Mucosa of descending colon (tissue), 3 donors: ENCODE measurements at places on chromosomes 1 and 21.
A peak's percentile ranks its signal among the peaks of the same experiment; 100 is the strongest.

GRCh38 chr1:16189921-16190621 lies 22.4 kb downstream of the ARHGEF19 start:
- DNase-seq: no peak

DNA sequence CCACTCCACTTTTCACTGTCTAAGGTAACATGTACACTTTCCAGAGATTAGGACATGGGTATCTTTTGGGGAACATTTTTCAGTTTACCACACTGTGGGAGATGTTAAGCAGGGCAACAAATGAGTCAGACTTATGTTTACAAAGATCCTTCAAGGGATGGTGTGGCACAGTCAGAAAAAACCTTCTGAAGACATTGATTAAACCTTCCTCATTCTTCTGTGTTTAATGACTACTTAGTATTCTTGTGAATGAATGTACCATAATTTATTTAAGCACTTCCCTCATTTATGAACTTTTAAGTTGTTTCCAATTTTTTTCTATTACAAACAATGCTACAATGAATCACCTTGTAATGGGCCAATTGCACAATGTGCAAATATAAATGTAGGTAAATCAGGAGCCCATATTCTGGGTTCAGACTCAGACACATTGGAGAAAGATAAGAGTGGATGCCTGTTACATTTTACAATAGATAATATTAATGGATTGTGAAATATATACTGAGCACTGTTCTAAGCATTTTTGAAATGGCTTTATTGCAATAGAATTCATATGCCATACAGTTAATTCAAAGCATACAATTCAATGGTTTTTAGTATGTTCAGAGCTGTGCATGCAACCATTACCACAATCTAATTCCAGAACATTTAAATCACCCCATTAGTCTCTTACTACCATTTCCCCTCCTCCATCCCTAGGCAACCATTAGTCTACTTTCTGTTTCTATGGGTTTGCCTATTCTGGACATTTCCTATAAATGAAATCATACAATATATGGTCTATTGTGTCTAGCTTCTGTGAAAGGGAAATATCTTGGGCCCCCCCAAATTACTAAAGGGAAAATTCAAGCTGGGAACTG lies 1.9 kb upstream of the SFT2D2 start:
- DNase-seq: no peak

- no peak for DNase-seq
These were observed 10.1 kb downstream of the YARS1 start for GRCh38 chr1:32806910-32807523.

DNA sequence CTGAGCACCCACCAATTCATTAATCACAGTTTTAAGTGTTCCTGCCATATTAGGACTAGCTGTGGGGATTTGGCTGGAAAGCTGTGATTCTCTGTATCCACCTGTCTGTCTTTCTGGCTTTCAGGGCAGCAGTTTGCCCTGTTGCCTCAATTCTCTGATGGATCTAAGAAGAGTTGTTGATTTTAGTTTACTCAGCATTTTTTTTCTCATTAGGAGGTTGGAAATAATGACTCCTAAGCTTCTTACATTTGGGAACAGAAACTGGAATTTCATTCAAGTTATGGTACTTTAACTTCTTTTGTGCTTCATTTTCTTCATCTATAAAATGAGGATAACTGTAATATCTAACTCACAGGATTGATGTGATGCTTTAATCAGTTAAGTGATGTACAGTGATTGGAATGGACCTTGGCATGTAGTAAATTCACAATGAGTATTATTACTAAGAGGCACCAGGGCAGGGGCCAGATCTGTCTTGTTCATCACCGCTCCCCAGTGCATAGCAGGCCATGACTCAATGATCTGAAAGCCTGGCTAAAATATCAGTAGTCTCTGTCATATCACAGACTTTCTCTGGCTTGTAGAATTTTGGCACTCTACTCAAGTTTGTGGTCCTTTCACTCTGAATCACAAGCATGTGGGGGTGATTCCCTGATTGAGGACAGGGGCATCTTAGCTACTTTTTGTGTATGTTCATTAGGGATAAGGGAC lies 51.4 kb upstream of the GREM2 start:
- no peak for DNase-seq

GRCh38 chr21:17650292-17650691 lies 37.6 kb upstream of the BTG3 start:
- no peak for DNase-seq

DNA sequence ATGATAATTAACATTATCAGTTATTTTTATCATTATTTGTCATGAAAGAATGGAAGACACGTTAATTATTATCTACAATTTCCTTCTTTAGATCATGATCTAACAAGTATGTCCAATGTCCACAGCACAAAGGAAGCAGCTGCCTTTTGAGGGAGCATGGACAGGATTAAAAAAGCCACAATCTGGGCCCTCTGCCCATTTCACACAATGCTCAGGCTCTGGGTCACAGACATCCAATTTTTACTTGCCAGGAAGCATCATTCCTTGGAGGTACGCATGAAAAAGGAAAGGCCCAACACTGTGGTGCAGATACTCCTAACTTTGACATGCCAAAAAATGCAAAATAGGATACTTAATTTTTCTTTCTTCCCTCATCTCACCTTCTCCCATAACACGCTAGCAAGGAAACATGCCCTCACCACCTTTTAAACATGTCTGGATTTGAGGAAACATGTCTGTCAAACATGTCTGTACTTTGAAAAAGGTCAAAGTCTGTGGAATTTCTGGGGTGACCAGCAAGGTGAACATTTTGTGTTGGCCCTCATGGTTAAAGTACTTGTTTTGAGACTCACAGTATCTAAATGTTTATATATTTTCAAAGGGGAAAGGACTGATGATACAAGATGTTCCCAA lies 40.0 kb downstream of the GADD45A start:
- DNase-seq: no peak

DNA sequence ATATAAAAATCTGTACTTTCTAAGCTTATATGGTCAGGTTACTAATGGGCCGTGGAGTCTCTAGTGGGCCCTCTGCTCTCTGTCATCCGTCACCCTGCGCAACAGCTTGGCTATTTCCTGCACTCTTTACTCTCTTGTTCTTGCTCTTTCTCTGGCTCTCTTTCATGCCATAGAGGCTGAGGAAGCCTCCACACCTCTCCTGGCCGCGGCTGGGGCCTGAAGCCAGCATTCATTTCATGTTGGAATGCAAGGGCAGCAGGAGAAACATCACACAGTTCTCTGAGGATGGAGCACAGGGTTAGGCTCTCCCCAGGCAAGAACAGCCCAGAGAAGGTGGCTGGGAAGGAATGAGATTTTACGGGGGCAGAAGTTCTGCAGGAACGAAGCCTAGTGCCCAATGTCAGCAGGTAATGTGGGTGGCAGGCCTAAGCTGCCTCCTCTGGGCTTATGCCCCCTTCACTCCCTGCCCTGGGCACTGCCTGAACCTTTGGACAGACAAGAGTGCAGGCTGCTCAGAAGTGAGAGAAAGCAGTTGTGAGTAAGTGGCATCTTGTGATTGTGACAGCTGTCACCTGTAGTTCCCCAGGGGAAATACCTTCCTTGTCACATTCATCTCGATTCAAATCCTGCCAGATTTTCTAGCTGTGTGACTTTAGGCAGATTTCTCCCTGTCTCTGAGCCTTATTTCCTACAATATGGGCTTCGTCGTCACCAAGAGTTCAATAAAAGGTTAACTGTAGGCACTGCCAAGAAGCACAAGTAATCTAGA lies 3.6 kb upstream of the FHAD1 start:
- no peak for DNase-seq

DNA sequence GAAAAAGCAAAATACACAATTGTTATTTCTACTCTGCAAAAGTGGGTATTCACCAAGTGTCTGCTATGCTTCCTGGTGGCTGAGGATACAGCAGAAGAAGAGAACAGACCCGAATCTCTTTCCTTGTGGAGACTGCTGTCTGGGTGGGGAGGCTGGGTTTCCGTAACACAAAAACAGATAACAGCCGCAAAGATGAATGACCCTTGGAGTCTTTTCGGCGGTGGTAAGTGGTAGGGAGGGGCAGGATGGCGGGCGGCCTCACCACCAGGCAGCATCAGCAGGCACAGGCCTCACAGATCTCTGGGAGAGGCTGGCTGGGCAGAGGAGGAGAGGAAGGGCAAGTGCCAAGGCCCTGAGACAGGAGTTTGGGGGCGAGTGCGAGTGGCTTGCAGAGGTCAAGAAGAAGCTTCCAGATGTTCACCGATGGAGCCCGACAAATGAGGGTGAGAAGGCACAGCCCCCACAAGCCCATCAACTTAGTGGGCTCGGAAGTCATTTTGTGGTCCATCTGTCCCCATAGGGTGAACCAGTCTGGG lies 164.2 kb downstream of the RHOU start:
- no peak for DNase-seq

DNA sequence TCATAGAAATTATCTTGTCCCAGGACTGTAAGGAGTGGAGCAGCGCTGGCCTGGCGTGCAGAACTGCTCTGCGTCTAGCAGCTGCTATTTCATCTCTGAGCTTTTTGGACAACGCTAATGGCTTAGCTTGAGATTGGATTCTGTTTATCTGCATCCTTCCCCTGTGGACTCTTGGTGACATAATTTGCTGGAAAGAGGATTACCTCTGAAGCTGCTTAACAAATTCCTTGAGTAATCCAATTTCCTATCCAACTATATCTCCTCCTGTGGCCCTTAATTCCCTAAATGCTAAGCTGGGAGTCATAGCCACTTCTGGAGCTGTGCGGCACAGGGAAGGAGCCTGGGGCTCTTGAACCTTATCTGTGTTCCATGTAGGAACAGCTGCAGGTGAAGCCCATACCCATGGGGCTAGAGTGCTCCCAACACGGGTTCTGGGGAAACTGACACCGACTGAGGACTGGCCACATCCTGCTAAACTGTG lies 43.2 kb downstream of the IL6R start:
- peak; percentile 22 for DNase-seq
